ENCODE measurements at places on chromosomes 4 and X.

- DNase-seq, result no peak
These were observed 146.8 kb downstream of the PPP3CA start for GRCh38 chr4:101200561-101200960.

- DNase-seq, result no peak
These were observed 330.1 kb downstream of the BMPR1B start for GRCh38 chr4:95087657-95088455.

DNA sequence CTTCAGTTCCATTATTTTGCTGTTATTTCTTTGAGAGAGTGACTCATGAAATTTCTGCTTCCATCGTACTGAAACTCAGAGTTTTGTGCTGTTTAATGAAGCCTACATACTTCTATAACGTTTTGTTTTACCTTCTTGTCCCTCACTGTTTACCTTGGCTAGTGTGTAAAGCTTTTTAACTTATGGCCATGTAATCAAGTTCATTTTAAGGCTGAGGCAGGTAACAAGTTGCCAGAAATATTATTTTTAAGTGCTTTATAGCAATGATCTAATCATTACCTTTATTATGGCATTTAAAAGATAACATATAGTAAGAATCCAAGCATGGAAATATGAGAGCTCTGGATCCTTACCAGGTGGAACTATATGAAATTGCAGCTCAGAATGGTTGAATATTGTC lies 102.3 kb upstream of the FAT1 start:
- DNase-seq, result no peak

GRCh38 chrX:130887376-130887775 lies 15.6 kb downstream of the ENOX2 start:
- no peak for DNase-seq

GRCh38 chr4:66516940-66517339 lies 846.7 kb upstream of the EPHA5 start:
- DNase-seq, result no peak

DNA sequence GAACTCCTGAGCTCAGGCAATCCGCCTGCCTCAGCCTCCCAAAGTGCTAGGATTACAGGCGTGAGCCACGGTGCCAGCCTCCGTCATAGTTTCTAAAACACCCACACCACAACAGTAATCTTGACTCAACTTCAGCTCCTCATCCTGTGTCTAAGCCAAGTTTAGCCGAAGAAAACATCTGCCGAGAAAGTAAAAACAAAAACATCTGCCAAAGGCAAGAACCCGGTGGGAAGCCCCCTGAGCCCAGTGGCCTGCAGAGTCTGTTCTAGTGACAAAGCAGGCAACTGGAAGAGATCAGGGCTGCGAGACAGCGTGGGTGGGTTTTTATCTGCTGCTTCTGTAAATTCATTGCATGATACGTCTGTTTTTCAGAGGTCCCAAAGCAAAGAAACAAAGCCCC lies 26.6 kb upstream of the CD99 start:
- DNase-seq, result no peak
